Effector memory CD4-positive, alpha-beta T cell (primary cell): ENCODE measurements at places on chromosomes 4 and X.

DNA sequence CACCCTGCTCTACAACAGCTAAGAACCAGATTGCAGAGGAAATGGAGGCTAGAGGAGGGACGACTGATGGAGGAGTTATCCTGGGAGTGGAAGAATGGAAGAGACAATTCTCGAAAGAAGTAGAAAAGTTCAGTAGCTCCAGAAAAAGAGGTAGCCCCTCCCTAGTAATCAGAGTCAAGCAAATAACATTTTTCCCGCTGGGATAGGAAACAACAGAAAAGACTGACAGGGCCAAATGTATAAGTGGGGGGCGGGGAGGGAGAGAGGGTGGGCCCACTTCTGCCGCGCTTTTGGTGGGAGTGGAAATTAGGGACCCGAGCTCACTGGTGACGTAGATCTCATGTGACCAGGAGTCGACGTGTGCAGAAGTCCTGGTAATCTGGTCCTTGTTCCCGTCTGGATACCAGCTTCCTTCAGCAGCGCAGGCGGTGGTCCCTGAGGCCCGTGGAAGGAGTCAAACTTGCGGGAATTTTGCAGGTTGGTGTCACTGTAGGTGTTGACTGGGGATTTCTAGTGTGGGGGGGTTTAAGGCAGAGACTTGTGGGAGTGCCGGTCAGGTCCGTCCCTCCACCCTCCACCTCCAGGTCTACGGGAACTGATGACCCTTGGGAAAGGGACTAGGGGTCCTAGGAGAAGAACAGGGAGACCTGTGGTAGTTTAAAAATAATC lies at the start of gene TCEAL9:
Gene TCEAL9 (plus strand): TSS at position 377 of the 669 bp plus-strand sequence. CDS start 1,179 bp downstream, outside the sequence.
- DNase-seq: no peak

GRCh38 chr4:101140228-101140627 lies 207.1 kb downstream of the PPP3CA start:
- no peak for DNase-seq

GRCh38 chr4:76305971-76306881 lies at the start of gene STBD1:
Gene STBD1 (plus strand): TSS chr4:76306733. CDS start chr4:76306770, 37 bp downstream.
- peak; percentile 7 for DNase-seq

DNA sequence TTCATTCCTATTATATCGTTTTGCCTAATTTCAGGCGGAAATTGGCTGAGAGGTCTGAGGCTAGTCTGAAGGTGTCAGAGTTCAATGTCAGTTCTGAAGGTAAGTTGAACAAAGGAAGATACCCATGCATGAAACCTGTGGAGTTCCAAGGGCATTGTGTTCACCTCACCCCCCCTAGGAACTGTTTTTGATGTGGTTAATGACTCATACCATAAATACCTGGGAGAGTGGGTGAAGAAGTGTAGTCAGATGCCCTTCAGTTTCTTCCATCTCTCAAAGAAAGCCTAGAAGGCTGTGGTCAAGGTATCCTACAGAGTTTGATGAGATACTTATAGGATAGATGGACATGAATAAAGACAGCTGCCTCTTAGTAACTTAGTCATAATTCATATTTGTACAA lies 2.7 kb downstream of the UTP14A start:
- no peak for DNase-seq

DNA sequence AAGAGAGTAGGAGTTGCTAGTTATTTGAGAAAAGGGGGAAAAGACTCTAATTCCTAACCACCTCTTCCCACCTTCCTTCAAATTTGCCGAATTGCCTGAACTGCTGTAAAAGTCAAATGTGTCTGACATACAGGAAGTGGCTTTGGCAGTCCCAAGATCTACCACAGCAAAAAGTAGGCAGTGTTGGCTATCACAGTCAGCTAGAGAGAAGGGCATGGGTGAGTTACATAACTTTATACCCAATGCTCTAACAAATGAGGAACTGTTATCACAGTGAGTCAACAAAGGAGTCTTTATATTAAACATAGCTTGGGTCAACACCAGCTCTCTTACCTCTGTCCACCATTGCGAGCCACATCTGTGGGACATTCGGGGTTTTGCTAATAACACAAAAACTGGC lies 2.4 kb upstream of the MBNL3 start:
- DNase-seq: no peak

DNA sequence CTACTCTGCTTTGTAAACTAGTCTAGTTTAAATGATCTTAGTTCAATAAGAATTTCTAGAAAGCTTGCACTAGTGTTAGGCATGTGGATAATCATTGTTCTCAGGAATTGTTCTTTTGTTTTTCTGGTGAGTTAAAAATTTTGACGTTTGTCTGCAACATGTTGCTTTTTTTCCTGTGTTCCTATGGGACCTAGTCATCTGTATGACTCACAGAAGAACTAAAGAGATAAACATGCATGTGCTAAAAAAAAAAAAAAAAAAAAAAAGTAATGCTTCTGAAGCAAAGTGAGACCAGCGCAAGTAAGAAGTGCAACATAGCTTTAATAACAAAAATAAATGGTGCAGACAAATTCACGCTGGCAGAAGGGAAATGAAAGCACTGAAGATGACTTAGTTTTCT lies 471.2 kb downstream of the IQCM start:
- DNase-seq: no peak

- no peak for DNase-seq
These were observed 84.9 kb downstream of the BCOR start for GRCh38 chrX:40012868-40013265.

DNA sequence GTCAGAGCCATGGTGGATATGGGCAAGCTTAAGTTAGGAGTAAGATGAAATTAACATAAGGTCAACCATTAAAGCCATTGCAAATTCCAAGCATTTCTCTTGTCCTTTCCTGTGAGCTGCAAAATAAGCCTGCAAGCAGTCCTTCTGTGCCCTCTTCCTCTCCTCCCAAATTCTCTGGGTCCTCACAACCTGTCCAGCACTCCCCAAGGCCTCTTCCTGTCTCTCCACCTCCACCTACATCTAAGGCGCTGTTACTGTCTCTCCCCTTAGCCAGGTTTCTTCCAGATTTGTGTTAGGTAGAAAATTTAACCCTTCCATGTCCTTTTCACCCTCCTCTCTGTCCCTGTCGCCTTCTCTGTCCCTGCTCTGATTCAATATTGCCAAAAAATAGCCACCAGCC lies 22.2 kb downstream of the ETDC start:
- DNase-seq: no peak

DNA sequence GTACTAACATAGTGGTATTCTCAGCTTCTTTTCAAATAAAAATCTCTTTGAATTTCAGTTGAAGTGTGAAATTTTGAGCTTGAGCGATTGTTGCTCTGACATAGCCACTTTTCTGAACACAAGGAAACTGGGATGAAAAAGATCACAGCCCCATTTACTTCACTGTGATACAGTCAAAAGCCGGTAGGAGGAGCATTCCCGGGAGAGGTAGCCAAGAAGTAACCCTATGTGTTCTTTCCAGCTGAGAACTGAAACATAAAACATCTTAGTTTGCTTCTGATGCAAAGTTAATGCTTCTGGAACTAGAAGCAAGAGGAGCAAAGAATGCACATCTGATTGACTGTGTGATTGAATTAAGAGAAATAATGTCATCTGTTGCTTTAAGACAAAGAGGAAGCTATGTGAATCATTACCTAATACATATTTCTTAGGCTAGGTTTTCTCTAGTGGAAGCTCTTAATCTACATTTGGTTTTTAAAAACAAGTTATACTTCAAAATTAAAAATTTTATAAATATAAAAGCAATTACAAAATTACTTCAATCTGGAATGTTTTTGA lies 88.3 kb upstream of the UNC5C start:
- DNase-seq: no peak

GRCh38 chr4:80196259-80196921 lies 913 bp upstream of the PRDM8 start:
- DNase-seq: no peak

DNA sequence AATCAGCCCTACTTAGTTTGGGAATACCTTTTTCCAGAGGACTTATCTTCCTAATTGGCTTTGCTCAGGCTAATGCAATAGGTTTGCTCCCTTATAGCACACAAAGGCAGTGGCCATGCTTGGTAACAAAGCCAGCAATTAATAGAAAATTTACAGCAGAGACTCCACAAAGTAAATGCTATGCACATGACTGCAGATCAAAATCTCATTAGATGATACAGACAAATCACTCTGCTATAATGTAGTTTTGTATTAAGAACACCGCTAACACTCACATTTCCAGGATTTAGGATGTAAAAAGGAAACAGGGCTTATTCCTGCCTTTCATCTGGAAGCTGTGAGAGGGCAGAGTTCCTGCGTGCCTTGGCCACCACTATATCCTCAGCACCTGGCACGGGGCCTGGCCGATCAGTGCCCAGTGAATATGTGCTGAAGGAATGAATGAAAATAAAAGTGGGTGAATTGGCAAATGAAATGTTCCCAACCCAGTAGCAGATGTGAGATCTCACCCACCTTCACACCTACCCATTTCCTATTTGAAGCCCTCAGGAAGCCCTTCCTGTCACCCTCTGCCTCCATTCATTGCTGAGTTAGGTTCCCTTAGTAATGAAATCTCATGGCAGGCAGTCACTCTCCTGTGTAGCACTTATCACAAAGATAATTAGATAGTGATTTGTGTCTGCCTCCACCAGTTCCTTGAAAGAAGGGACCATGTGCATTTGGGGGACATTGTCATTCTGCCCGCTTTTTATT lies 5.1 kb downstream of the SEPTIN6 start:
- DNase-seq: no peak

GRCh38 chr4:95092766-95093165 lies 335.0 kb downstream of the BMPR1B start:
- no peak for DNase-seq

GRCh38 chrX:117568238-117568637 lies 548.4 kb downstream of the KLHL13 start:
- DNase-seq: no peak

- no peak for DNase-seq
These were observed 224.7 kb downstream of the ANTXR2 start for GRCh38 chr4:79848329-79848728.

DNA sequence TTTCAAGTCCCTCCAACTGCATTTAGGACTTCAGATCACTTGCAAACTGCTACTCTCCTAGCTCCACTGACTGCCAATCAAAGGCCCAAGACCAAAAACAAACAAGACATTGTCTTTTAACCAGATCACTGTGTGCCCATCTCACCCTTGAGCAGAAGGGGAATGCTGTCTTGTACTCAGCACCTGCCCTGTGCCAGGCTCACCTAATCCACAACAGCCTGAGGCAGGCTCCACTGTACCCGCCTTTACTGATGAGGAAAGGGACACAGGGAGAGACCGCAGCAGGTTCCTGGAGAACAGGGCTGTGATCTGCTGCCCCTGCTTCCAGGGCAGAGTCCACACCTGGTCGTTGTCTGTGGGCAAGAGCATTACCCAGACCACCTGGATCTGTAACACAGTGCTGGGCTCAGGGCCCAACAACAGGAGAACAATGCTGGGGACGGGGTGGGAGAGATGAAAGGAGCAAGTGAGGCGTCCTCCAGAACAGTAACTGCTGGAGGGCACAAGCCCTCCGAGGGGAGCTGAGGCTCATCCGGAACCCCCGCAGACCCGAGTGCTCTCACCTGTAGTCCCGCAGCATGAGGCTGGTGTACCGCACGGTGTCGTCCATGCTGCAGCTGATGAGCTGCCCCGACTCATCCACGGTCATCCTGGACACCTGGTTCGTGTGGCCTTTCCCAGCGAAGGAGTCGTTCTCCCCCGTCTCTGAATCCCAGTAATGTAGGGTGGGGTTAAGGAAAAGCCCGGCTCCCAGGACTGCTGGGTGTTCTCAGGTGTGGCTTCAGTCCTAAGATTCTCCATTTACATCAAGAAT lies 33.9 kb downstream of the WDR1 start:
- no peak for DNase-seq

DNA sequence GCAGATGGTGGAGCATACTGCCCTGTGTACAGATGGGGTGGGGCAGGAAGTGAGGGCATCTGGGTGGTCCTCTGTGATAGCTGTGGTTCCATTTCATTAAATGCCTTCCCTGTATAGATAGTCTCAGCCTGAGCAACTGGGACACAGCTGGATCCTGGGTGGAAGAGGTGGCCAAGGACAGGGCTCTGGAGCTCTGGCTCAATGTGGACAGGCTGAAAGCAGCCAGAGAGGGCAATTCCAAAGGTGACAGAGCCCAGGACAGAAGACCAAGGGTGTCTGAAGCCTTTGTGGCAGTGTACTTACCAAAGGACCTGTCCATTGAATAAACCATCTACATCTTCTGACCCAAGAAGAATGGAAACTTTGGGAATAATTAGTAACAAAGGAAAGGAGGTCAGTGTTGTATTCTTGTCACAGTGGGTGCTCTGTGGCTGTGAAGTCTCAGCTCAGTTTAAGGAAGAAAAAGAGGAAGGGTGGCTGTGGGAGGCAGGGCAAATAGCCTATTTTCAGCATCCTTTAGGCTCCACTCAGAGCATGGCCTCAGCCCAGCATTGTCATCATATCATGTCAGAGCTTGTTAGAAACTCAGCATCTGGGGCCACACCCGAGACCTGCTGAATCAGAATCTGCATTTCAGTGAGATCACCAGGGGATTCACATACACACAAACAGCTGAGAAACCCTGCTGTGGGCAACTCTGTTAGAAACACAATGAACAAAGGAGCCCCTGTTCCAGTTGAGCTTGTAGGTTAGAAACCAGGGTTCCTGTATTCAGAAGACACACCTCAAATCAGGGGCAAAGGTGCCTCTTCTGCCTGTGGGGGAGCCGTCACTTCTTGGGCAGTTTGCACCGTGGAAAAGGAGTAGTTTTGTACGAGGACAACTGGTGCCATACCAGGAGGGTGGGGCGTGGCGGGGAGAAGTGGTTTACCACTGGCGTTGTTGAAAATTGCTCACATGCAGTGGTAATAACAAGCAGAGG lies 168.6 kb downstream of the PTTG2 start:
- peak; percentile 24 for DNase-seq

GRCh38 chrX:37076983-37077382 lies 68.8 kb downstream of the FAM47C start:
- no peak for DNase-seq
